ENCODE measurements at places on chromosomes 12 and 14. TPM values are rescaled to one million over a fixed set of nuclear protein-coding genes. Genes with fewer than 3 reads are reported as not detected.

DNA sequence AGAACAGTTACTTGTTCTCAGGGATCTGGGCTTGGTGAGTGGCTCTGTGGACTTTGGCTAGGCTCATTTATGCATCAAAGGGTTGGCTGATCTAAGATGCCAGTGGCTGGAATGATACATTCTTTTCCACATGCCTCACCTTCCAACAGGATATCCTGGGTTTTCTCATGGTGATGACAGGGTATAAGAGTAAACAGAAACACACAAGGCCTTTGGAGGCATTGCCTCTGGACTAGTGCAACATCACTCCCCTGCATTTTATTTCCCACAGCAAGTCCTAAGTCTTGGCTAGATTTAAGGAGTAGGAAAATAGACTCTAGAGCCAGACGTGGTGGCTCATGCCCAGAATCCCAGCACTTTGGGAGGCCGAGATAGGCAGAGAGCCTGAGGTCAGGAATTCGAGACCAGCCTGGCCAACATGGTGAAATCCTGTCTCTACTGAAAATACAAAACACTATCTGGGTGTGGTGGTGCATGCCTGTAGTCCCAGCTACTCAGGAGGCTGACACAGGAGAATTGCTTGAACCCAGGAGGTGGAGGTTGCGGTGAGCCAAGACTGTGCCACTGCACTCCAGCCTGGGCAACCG lies 47.9 kb downstream of the RPH3A start:
- H3K27me3 ChIP-seq = no peaks in the 10 kb centered on the region
- no peak overlapping the region for H3K4me3 ChIP-seq
- DNase-seq = no peak

GRCh38 chr14:74223016-74223415 lies 16.2 kb upstream of the VSX2 start:
- no peaks in the 10 kb centered on the region for H3K4me1 ChIP-seq
- no peaks in the 10 kb centered on the region for H3K36me3 ChIP-seq
- no peak overlapping the region for H3K27ac ChIP-seq

DNA sequence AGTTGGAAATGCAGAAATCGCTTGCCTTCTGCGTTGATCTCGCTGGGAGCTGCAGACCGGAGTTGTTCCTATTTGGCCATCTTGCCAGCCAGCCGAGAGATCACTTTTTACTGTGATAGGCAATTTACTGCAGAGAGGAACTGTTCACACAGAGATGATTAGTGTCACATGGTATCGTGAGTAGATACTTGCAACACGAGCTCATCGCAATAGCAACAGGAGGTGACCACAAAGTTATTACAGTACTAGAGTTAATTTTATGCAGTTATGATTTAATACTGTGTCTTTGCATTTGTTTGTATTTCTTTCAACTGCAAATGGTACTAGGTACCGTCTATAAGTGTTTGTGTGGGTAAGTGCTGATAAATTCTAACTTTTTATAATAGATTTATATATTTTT lies 27.8 kb downstream of the NOPCHAP1 start:
- H3K27me3 ChIP-seq = no peaks in the 10 kb centered on the region
- no peak for DNase-seq
- H3K36me3 ChIP-seq = no peaks in the 10 kb centered on the region
- H3K27ac ChIP-seq = no peak overlapping the region
- H3K4me1 ChIP-seq = no peaks in the 10 kb centered on the region

DNA sequence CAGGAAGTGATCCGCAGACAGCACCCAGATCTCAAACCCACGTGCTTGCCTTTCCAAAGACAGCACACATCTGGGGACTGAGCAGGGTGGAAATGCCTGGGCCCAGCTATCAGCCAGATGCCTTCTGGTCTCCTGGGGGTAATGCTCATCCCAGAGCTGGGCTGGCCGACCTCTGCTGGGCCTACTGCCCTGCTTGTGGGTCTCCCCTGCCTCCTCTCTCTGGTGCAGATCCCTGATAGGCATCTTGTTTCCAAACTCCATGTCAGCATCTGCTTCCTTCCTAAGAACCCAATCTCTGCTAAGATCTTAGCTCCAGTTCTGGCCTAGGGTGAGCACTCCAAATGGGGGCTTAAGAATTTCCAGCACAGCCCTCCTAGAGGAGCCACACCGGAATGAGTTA lies 1043.0 kb downstream of the VRK1 start:
- no peaks in the 10 kb centered on the region for H3K36me3 ChIP-seq
- no peak overlapping the region for H3K4me3 ChIP-seq
- no peak for DNase-seq
- H3K27ac ChIP-seq = no peak overlapping the region
- no peaks in the 10 kb centered on the region for H3K27me3 ChIP-seq

GRCh38 chr12:15563663-15564062 lies 225.5 kb downstream of the EPS8 start:
- H3K4me1 ChIP-seq = no peaks in the 10 kb centered on the region
- H3K4me3 ChIP-seq = peak overlapping the region; percentile 7
- no peaks in the 10 kb centered on the region for H3K36me3 ChIP-seq
- H3K27ac ChIP-seq = no peak overlapping the region
- DNase-seq = no peak
- no peaks in the 10 kb centered on the region for H3K27me3 ChIP-seq

GRCh38 chr12:49980501-49981349 lies 8.0 kb downstream of the AQP6 start:
- DNase-seq = no peak
- no peaks in the 10 kb centered on the region for H3K27me3 ChIP-seq
- no peaks in the 10 kb centered on the region for H3K36me3 ChIP-seq
- H3K4me1 ChIP-seq = no peaks in the 10 kb centered on the region

DNA sequence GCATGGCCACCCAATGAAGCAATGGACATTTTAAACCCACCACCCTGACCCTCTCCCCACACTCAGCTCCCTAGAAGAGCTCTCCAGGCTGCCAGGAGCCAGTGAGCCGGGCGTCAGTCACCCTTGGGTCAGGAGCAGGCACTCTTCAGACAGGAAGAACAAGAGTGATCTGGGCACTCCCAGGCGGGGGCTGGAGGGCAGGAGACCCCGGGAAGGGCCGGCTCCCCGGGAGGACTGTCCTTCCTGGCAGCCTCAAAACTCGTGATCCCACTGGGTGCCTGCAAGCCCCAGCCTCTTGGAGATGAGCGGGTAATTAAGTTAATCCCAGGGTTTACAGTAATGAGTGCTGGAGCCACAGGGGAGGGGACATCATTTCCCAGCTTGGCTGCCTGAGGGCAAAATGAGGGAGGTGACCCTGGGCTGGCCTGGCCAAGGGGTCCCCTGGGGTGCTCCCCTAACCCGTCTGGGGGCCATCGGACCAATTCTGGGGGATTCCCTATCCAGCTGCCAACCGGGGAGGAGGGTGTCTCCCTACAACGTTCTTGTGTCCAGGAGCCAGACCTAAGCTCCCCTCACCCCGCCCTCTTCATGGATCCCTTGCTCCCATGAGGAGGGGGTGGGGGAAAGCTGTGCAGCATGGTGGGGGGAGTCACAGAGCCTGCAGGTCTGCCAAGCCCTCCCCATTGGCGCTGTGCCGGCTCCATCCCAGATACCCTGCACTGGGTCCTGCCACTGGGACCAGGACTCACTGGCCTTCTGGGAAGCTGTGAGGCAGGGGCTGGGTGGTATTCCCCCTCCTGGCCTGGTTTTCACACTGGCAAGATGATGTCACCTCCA lies 59.2 kb downstream of the CCNK start:
- H3K4me1 ChIP-seq = no peaks in the 10 kb centered on the region
- H3K27ac ChIP-seq = no peak overlapping the region
- H3K4me3 ChIP-seq = no peak overlapping the region
- DNase-seq = no peak
- H3K27me3 ChIP-seq = no peaks in the 10 kb centered on the region
- H3K36me3 ChIP-seq = no peaks in the 10 kb centered on the region

GRCh38 chr14:100583245-100583644 lies 4.0 kb downstream of the BEGAIN start:
- no peak for DNase-seq
- H3K36me3 ChIP-seq = no peaks in the 10 kb centered on the region
- H3K27ac ChIP-seq = no peak overlapping the region
- H3K4me1 ChIP-seq = peaks cover 5% of the 10 kb centered on the region
- H3K27me3 ChIP-seq = no peaks in the 10 kb centered on the region
- no peak overlapping the region for H3K4me3 ChIP-seq

GRCh38 chr12:88544991-88545980 lies 35.0 kb downstream of the KITLG start:
- H3K4me1 ChIP-seq = no peaks in the 10 kb centered on the region
- H3K27me3 ChIP-seq = no peaks in the 10 kb centered on the region
- H3K36me3 ChIP-seq = no peaks in the 10 kb centered on the region
- no peak overlapping the region for H3K27ac ChIP-seq

- DNase-seq = no peak
- H3K4me1 ChIP-seq = peaks cover 18% of the 10 kb centered on the region
- no peaks in the 10 kb centered on the region for H3K36me3 ChIP-seq
- peak overlapping the region; percentile 99 for H3K27ac ChIP-seq
- H3K4me3 ChIP-seq = peak overlapping the region; percentile 70
These were observed 1.2 kb downstream of the CDKN1B start for GRCh38 chr12:12718381-12718759.

DNA sequence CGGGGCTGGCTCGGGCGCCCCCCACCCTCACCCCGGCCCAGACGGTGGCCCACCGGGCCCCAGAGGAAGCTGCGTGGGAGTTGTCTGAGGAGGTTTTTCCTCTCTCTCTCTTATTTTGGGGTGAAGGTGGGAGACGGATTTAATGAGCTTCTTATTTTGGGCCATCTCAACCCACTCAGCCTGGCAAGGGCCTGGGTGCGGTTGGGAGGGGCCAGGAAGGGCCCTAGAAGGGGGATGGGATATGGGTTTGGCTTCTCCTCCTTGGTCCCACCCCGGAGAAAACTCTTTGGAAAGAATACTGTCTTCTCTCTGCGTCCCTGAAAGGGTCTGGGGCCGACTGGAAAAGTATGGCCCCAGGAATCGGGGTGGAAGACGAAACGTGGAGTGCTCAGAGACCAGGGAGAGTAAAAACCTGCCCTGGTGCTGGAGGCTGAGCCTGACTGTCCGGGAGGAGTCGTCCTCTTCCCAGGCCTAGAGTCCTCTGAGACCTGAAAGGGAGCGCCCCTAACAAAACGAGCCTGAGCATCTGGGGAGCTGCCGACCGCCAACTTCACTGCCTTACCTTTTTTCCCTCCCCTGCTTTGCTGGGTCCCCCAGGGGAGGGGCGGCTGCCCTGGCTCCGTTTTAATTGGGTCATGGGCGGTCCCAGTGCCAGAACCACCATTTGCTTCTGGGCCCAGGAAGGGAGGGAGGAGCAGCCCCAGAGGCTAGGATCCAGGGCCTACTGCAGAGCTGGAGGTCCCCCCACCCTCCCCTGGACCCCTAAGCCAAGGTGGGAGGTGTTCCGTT lies 1.6 kb downstream of the MMP14 start:
- H3K4me1 ChIP-seq = peaks cover 10% of the 10 kb centered on the region
- DNase-seq = peak; percentile 83
- H3K27me3 ChIP-seq = no peaks in the 10 kb centered on the region
- no peaks in the 10 kb centered on the region for H3K36me3 ChIP-seq
- H3K27ac ChIP-seq = peak overlapping the region; percentile 96

- H3K27ac ChIP-seq = no peak overlapping the region
- no peaks in the 10 kb centered on the region for H3K4me1 ChIP-seq
- no peak for DNase-seq
- no peaks in the 10 kb centered on the region for H3K36me3 ChIP-seq
These were observed 504.1 kb downstream of the RPL10L start for GRCh38 chr14:46147452-46147851.

DNA sequence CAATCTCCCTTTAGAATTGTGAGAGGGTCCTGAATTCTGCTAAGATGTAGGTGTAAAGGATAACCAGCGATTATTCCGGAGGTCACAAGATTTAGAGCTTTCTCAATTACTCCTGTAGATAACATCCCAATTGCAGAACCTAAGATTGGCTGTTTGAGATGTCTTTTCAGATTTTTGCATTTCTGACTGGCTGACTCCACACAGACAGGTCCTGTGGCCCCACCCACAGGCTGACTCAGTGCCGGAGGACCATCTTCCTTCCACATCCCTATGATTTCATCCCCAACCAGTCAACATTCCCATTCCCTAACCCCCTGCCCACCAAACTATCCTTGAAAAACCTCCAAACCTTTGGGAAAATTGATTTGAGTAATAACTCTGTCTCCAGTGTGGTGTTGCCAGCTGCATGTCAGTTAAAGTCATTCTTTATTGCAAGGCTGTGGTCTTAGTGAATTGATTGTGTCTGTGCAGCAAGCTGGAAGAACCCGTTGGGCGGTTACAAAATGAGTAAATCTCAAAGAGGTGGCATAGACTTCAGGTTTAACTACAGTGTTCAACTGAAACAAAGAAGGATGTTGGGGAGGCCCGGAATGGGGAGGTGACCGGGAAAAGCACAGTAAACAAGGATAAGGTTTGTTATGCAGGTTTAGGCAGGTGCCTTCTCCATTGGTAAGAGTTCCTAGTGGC lies 10.6 kb downstream of the FNTB start:
- H3K27me3 ChIP-seq = no peaks in the 10 kb centered on the region
- peaks cover 1% of the 10 kb centered on the region for H3K4me1 ChIP-seq
- no peak for DNase-seq
- H3K4me3 ChIP-seq = no peak overlapping the region
- H3K36me3 ChIP-seq = no peaks in the 10 kb centered on the region
- H3K27ac ChIP-seq = no peak overlapping the region

DNA sequence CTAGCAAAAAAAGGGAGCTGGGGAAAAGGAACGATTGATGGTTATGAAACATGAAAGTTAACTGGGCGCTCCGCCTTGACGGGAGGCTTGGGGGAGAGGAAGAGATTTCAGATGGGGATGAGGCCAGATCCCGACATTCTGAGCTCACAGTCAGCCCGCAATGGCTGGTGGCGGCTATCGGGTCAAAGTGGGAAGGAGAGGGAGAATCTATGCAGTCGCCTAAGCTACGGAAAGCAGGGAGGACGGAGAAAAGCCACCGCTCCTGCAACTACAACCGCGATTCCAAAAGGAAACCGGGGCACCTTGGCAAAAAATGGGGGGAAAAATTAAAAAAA lies 502 bp downstream of the MPHOSPH9 start:
- H3K27me3 ChIP-seq = no peaks in the 10 kb centered on the region
- H3K36me3 ChIP-seq = no peaks in the 10 kb centered on the region
- H3K27ac ChIP-seq = peak overlapping the region; percentile 86

GRCh38 chr12:102669056-102669455 lies 188.7 kb upstream of the IGF1 start:
- no peaks in the 10 kb centered on the region for H3K27me3 ChIP-seq
- H3K4me1 ChIP-seq = no peaks in the 10 kb centered on the region

The KLRC3 gene
- total RNA-seq = not detected

The LRTM2 gene
- total RNA-seq = not detected

The ASCL1 gene
- 0.54 TPM for total RNA-seq

The RFLNA gene
- total RNA-seq = 3.3 TPM

The CCDC88C gene
- 17.7 TPM for total RNA-seq

The ABCC9 gene
- total RNA-seq = 18.8 TPM

The DHRS4L2 gene
- 7.7 TPM for total RNA-seq

The GAS2L3 gene
- total RNA-seq = 2.9 TPM

The CAPS2 gene
- total RNA-seq = 19.3 TPM

The PROX2 gene
- not detected for total RNA-seq

Measured in ovary (tissue), 10 donors.